ENCODE measurements at places on chromosomes 13 and 19. TPM values are rescaled to one million over a fixed set of nuclear protein-coding genes. Genes with fewer than 3 reads are reported as not detected.

GRCh38 chr13:52366291-52366690 is 39.7 kb downstream of the THSD1 start:
- DNase-seq: peak; percentile 28

GRCh38 chr19:46270521-46271256 is 26.2 kb upstream of the HIF3A start:
- peak; percentile 34 for DNase-seq

DNA sequence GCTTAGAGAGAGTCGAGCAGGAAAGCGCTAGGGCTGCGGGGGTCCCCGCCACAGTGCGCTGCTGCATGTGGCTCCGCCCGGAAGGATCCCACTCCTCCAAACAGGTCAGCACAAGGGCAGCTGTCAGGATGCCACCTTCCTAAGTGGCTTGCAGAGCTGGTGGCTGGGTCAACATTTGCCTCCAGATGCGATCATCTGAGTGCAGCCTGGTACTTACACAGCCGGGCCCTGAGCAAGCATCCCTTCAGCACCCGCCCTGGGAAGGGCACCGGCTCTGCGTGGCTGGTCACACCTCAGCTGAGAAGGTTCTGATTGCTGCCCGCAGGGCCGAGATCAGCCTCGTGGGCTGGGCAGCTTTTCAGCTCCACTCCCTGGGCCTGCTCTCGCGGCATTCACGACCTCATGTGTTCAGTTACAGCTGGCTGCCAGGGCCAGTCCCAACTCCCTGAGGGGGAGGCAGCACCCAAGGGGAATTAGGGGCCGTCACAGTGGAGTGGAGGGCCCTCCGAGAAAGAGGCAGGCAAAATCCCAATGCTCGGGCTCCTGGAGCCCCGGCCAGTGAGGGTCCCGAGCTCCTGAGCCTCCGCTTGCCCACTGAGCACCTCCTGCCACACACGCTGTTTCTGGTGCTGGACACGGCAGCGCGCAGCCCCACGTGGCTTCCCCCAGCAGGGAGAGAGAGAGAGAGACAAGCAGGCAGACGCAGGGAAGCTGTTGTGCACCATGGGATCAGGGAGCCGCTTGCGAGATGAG is 26.8 kb downstream of the AP1M1 start:
- DNase-seq: no peak

DNA sequence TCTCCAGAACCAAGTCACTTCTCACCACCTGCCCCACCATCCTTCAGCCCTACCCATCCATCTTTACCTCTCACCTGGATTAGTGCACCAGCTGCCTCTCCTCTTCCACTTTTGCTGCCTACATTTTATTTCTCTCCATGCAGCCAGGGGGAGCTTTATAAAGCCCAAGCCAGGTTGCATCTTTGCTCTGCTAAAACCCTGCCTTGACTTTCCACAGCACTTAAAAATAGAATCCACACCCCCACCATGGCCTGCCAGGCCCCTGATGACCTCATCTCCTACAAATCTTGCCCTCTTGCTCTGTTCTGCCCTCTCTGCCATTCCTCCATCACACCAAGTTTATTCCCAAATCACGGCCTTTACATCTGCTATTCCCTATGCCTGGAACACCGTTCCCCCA is 1.8 kb downstream of the HOOK2 start:
- no peak for DNase-seq

- DNase-seq: no peak
Observed at GRCh38 chr13:91313103-91313502, 34.4 kb upstream of the MIR17HG start.

DNA sequence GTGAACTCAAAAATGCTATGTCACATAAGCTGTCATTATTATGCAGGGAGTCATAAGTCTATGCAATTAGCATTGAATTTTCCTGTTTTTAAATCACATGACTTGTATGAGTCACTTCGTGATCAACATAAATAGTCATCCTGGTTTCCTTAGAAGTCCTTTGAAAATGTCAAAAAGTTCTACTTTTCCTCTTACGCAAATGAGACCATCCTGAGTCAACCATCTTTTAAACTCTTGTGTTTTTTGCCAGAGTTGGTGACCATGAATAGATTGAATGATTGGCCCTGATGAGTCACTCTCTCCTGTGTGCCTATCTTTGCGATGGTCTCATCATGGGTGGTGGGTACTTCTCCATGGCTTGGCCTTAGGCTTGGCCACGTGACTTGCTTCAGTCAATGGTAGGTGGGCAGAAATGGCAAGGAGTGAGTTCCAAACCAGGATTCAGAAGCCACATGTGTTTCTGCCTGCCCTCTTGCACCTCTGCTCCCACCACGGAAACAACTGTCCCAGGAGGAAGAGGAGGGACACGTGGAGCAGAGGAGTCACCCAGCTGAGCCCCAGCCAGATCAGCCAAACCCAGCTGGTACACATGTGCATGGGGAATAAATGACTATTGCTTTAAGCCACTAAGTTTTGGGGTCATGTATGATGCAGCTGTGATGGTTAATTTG is 123.5 kb upstream of the CACNA1A start:
- no peak for DNase-seq

DNA sequence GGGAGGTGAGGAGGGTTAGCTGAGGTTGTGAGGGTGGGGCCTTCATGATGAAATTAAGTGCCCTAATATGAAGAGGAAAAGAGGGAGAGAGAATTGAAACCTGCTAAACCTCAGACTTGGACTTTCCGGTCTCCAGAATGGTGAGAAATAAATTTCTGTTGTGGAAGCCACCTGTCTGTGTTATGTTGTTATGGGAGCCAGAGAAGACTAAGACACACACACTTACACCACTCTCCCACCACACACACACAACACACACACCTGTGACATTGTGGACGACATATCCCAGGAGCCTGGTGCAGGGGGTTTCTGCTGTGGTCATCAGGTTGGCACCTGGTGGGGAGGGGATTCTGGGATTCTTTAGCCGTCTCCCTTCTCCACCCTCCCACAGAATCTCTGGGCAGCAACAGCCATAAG is 14.0 kb downstream of the KLK4 start:
- no peak for DNase-seq

The SRRM5 gene
- total RNA-seq: not detected

The KXD1 gene
- total RNA-seq: 51.3 TPM

The IZUMO2 gene
- total RNA-seq: not detected

The RNF17 gene
- total RNA-seq: 0.09 TPM

The FLT3LG gene
- total RNA-seq: 2.9 TPM

The C19orf67 gene
- total RNA-seq: 0.37 TPM

The SLC25A41 gene
- 0.28 TPM for total RNA-seq

The HSPB6 gene
- 44.8 TPM for total RNA-seq

The TNFSF13B gene
- total RNA-seq: 17.5 TPM

The FCAR gene
- 11.3 TPM for total RNA-seq

The IGFLR1 gene
- 32.3 TPM for total RNA-seq

The S1PR5 gene
- 1.2 TPM for total RNA-seq

All from lung (tissue), 17 donors.